T-cell (primary cell): ENCODE measurements at places on chromosomes 13 and 19.

DNA sequence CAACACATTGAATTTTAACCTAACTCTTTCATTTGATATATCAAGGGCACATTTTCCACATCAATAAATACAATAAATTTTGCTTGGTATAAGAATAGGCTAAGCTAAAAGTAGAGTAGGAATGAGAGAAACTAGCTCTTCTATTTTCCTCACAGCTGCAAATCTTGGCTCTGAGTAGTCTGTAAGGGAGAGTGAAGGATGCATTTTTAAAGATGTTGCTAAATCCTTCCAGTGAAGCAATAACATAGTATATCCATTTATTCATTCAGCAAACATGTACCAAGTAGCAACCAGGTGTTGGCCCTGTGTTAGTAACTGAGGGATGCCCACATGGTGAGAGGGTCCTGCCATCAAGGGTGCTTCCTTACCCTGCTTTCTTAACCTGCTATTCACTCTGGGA, 799.9 kb downstream of the PCDH9 start:
- DNase-seq = no peak

DNA sequence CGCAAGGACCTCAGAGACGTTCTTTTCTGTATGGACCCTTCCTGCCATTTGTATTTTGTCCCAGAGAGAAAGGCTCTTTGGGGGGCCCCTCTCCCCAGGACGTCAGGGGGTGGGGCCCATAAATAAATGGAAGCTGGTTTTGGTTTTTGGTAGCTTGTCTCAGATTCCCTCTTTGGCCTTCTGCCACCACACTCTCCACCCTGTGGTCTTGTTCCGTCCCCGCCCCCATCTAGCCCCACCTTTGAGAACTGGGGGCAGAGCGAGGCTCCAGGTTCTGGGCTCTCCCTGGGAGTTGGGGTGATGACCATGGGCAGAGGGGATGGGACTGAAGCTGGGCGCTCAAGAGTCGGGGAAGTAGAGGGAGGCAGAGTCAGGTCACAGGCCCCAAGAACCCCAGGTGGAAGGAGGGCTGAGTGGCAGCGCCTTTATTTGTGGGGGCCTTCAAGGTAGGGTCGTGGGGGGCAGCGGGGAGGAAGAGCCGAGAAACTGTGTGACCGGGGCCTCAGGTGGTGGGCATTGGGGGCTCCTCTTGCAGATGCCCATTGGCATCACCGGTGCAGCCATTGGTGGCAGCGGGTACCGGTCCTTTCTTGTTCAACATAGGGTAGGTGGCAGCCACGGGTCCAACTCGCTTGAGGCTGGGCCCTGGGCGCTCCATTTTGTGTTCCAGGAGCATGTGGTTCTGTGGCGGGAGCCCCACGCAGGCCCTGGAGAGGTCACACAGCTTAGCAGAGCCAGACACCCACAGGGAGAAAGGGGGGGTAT, 3.3 kb downstream of the ISYNA1 start:
- DNase-seq = no peak

- DNase-seq = no peak
Observed at GRCh38 chr13:66995203-66995611, 234.9 kb downstream of the PCDH9 start.

DNA sequence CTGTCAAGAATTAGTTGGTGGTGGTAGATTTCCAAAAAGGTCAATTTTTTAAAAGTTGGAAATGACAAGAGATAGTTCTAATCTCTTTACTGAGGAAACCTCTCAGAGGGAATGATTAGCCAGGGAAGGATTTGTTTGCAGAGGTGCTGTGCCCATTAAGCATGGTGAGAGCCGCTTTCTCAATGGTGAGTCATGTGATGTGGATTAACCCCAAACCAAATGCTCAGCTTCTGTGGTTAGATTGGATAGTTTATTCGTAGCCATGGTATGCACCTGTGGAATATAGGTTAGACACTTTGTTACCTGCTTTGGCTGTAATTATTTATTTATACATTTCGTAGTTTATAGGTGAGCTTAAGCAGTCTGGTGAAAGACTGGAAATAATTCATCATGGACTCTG, 7.1 kb downstream of the HNRNPM start:
- no peak for DNase-seq

GRCh38 chr19:13920940-13921747, 15.1 kb downstream of the CC2D1A start:
- DNase-seq = peak; percentile 13

GRCh38 chr13:41668130-41668757, 210.9 kb downstream of the RGCC start:
- DNase-seq = no peak

DNA sequence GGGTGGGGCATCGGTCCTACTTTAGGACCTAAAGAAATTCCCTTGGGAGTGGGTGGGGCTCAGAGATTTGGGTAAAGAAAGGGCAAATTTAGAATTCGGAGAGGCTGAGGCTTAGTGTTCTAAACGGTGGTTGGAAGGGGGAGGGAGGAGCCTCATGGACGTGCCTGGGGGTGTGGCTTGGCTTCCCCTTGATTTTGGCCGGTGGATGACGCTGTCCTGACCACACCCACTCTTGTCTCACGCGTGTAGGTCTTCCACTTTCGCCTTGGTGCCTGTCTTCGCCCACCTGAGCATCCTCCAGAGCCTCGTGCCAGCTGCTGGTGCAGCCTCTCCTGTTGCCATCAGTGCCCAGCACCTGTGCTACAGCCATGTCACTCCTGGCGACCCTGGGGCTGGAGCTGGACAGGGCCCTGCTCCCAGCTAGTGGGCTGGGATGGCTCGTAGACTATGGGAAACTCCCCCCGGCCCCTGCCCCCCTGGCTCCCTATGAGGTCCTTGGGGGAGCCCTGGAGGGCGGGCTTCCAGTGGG, 1.2 kb upstream of the NUP62 start:
- no peak for DNase-seq
